ENCODE measurements at places on chromosomes 16 and 17.

- no peak for DNase-seq
These were observed 138.3 kb upstream of the CDH13 start for GRCh38 chr16:82488460-82488859.

- no peak for DNase-seq
These were observed 94.4 kb downstream of the AATF start for GRCh38 chr17:37043201-37043600.

DNA sequence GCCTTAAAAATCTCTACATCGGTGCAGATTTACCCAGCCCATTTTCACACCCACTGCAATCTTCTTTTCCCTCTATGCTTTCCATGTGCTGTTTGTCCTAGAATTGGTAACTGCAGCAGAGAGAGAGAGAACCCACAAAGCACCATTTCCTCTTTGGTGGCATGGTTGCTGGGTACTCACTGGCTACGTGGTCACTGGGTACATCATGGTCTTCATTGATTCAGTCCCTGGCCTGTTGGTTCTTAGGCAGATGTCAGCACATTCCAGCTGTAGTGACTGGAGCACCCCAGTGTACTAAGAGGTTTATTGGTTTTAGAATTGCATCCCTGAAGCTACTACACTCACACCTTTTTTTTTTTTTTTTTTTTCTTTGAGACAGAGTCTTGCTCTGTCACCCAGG is 156.1 kb upstream of the CACNG5 start:
- no peak for DNase-seq

GRCh38 chr17:76982408-76983074 is 114.3 kb downstream of the MGAT5B start:
- no peak for DNase-seq
